ENCODE measurements at places on chromosomes 7 and 10. TPM values are rescaled to one million over a fixed set of nuclear protein-coding genes. Genes with fewer than 3 reads are reported as not detected.

Gene SPAM1
- total RNA-seq = not detected

Gene PAPOLB
- 1.5 TPM for total RNA-seq

Gene ATP6V0A4
- 1.3 TPM for total RNA-seq

Gene HGF
- total RNA-seq = 4.3 TPM

Gene NEUROD6
- 10.4 TPM for total RNA-seq

Gene C10orf71
- under 0.01 TPM for total RNA-seq

Gene ANKRD1
- 0.17 TPM for total RNA-seq

Gene VSTM4
- 29.9 TPM for total RNA-seq

Gene SNX10
- 16.9 TPM for total RNA-seq

Gene TMEM140
- total RNA-seq = 3.4 TPM

Gene MARCHF5
- 29.5 TPM for total RNA-seq
